ENCODE measurements at places on chromosomes 5 and 9. TPM values are rescaled to one million over a fixed set of nuclear protein-coding genes. Genes with fewer than 3 reads are reported as not detected.

DNA sequence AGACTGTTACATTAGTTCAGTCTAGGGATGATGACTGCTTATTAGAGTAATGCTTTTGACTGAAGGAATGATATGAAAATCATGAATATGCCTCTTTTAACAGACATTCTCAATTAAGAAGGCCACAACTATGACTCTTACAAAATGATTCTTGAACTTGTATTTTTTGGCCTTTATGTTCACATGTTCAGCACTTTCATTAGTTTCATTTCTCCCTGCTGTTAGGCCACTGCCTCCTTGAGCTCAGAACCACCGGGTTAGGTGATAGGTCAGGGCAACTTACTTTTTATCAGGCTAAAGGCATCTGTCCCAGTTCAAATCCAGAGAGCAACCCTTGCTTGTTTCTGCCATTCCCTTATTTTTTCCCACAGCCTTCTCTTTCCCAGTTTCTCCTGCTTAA, 235.2 kb upstream of the ELL2 start:
- no peak for DNase-seq

GALNT12 gene
- 0.32 TPM for total RNA-seq

SPAAR gene
- 4.4 TPM for total RNA-seq

DNA sequence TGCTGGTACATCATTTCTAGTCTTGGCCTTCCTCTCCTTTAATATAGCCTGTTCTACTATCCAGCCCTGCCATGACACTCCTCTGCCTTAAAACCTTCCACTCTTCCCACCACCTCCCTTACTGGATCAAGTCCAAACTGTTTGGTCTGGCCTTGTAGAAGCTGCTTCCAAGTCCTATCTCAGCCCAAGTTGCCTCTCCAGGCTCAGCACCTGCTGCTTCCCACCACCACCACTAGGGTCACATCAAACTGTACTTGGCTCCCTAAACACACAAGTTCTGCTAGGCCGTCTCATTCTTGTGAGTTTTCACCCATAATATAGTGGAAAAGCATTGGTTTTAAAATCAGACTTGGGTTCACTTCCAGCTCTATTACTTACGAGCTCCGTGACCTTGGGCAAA, 1.4 kb downstream of the NDUFA8 start:
- no peak for DNase-seq

TEX48 gene
- not detected for total RNA-seq

- no peak for DNase-seq
Measured at GRCh38 chr9:38000332-38000731, 68.7 kb downstream of the SHB start.

C9 gene
- total RNA-seq: not detected

DNA sequence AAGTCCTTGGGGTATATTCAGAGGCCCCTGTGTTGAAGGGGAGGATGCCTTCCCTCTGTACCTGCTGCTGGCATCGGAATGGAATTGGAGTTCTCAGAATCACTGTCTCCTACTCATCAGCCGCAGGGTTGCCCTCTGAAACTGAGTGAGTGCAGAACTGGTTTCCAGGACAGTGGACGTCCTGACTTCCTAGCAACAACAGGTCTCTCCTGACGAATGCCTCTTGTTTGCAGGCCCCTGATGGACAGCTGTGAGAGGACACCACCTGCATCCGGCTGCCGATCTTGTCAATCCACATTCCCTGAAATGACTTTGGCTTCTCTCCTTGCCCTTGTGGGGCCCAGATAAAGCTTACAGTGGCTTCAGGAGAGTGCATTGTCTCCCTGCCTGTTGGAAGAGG, 274.5 kb downstream of the NSG2 start:
- DNase-seq: no peak

GRCh38 chr9:116870566-116870965, 183.5 kb downstream of the TRIM32 start:
- DNase-seq: no peak

GRCh38 chr5:126919566-126919965, 110.8 kb downstream of the MARCHF3 start:
- DNase-seq: no peak

GRCh38 chr9:73871636-73872035, 625.5 kb upstream of the RORB start:
- no peak for DNase-seq

DNA sequence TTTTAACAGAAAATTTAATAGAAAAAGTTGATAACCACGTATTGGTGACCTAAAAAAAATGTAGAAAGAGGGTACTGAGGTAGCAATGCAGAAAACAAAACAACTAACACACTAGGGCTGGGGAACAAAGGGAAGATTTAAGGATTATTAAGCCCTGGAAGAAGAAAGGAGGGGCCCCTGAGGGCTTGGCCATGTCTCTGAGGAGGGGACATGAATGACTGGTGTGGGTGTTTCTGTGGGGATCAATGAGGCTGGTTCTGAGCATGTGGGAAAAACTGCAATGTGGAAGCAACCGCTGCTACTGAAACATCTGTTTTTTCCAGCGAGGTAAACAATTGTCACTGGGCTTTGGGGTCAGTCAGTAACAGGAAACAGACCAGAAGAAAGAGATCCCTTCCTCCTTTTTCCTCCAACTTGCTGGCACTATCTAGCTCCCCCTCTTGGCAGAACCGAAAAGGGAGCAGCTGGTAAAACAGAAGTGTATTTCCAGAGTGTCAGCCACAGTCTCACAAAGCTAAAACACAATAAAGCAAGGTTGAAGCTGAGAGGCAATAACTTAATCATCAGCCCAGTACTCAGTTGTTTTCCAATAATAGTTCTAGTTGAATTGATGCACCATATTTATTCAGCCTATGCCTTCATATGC, 48.3 kb downstream of the ATPSCKMT start:
- DNase-seq: no peak

GRCh38 chr9:16992138-16992537, 121.7 kb upstream of the BNC2 start:
- no peak for DNase-seq

ISCA1 gene
- 44.5 TPM for total RNA-seq

- DNase-seq: no peak
Measured at GRCh38 chr5:160641405-160641804, 210.6 kb downstream of the ATP10B start.

DNA sequence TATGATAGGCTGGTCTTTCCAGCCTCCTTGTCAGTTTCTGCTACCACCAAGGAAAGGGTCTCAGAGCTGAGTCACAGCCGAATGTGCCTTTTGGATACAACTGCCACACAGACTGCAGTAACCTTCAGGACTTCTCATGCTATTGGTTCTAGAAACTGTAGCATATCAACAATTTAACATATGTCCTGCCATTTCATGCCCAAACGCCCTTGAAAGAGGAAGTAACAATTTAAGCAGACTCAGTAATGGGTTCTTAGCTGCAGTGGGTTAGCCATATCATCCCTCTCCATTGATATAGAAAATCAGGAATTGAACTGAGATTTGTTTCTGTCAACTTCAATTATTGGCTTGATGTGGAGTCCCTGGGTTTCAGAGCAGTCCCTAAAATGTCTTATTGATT, 4.1 kb upstream of the CLK4 start:
- DNase-seq: no peak

- no peak for DNase-seq
Measured at GRCh38 chr9:131628459-131629225, 83.3 kb downstream of the PRRT1B start.

DNA sequence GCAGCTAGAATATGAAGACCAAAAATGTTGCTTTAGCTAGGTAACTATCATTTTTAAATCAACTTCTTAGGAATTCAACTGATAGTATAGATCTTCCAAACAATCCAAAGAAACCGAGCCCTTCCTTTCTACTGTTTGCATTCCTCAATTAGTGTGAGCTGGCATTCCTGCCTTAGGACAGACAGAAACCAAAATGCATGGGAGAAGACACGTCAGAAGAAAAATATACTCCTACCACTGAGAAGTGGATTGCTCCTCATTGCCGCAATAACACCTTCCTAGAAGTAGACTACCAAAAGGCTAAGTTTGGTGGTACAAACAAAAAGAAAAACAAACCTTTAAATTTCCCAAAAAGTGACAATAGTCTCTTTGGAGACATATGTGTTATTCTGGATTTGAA, 440.0 kb downstream of the SEMA5A start:
- no peak for DNase-seq

GRCh38 chr9:132708769-132709430, 38.6 kb downstream of the GTF3C4 start:
- DNase-seq: no peak

DNA sequence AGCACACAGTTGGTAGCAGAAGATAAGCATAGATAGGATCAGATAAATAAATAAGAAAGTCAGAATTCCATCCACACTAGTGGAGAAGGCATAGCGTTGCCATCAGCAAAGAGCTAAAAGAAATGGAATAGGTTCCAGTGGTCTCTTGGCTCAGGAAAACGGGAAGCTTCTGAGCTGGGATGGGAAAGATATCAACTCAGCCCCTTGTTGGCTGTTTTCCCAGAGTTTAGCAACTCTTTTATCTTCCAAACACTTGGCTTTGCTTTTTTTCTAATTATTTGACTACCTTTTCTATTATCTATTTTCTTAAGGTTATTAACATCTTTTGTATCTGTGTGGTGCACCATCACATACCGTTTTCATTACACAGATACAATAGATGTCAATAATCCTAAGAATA, 445.7 kb upstream of the TRPC7 start:
- no peak for DNase-seq

DNA sequence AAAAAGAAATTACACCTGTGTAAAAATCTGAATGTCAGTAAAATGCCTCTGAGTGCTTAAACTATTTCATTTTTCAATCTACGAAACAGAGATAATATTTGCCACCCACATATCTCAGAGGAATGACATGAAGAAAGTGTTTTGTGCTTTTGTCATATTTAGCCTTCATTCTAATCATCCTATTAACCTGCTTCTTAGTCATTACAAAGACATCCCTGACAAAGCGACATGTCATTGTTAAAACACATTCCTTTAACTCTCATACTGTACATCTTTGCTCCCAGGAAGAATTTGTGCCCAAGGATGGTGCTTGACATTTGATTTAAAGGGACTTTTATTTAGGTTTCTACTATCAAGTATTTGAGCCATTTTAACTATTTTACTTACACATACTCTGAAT, 275.9 kb downstream of the DMRTA1 start:
- no peak for DNase-seq

DNA sequence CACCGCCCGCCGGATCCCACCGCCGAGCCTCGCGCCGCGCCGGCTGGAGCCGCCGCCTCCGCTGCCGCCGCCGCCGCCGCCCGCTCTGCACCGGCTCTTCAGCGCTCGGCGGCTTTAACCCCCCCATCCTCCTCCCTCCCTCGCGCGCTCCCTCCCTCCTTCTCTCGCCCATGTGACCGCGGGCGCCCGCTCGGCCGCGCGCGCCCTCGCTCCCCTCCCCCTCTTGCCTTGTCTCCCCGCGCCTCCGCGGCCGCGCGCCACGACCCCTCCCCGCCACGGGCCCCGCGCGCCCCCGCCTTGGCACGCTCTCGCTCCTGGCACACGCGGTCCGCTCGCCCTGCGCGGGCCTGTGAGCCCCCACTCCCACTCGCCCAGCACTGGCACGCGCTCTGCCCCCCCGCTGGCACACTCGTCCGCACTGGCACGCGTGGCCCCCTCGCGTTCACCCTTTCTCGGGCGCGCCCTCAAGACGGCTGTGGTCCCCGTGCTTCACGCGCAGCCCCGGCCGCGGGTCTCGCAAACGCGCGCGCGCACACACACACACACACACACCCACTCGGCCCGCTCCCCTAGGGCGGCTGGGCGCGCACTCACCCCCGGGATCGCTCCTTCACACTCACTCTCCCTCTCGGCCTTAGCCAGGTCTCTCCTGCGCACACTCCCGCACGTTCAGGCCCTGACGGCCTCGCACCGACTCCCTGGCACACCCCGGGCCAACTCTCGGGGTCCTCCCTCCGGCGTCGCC, at the start of gene CNTFR:
CNTFR (minus strand) TSS at position 89 of the 745 bp plus-strand sequence. CDS start 20,743 bp downstream, outside the sequence.
- DNase-seq: peak; percentile 88

CCDC187 gene
- not detected for total RNA-seq

- no peak for DNase-seq
Measured at GRCh38 chr5:21672911-21673310, 1180.2 kb downstream of the CDH12 start.

GRCh38 chr9:24776226-24776625, 230.5 kb upstream of the IZUMO3 start:
- DNase-seq: no peak

DNA sequence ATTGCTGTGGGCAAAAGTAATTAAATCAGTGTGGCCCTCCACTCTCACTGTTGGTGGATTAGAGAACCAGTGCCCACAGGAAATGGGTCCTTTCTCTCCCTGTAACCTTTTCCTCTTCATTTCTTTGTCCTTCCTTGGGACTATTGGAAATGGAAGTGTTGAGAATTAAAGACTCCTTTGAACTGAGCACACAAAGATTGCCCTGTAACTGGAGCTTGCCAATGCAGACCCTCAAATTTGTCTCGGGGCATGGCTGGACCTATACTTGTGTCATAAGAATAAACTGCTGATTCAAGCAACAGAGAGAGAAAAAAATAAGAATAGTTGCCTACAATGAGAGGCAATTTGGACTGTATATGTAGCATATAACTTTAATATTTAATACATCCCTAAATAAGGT, 13.7 kb downstream of the KCNV2 start:
- DNase-seq: no peak

OTP gene
- total RNA-seq: not detected

- no peak for DNase-seq
Measured at GRCh38 chr5:53446908-53447307, 33.5 kb upstream of the FST start.

SCGB3A2 gene
- total RNA-seq: not detected

DNA sequence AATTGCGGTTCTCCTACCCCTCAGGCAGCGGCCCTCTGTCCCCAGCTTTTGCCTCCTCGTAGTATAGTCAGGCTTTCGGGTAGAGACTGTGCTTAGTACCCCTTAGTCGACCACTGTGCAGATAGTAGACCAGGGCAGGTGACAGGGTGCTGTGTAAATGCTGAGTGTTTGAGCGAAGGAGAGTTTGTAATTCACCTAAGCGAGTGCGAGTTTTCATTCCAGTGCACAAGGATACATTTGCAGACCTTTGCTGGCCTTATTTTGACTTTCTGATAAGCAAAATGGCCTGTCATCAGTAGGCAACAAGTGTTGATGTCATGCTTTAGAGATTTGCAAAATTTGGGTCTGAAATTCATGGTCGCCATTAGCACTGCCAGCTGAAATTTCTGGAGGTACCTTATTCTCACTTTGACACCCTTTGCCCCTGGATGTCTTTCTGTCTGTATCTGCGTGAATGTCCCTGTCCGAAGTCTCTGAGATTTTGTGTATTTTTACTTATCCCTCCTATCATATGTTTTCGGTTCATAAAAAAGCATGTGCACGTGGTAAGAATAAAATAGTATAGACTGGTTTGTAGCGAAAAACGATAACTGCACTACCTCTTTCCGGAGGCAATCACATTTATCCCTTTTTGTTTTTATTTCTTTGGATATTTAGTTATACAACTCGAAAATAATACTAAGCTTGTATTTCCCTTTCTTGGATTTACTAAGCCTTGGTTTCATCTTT, 1.9 kb downstream of the LMNB1 start:
- DNase-seq: no peak

- no peak for DNase-seq
Measured at GRCh38 chr9:123438321-123438720, 82.3 kb downstream of the CRB2 start.

Data from psoas muscle (tissue), 8 donors.